Stimulated activated CD4-positive, alpha-beta T cell treated with anti-CD3 and anti-CD28 coated beads, TNF-alpha, amount 100 ng/mL, for 1 hour (primary cell): ENCODE measurements at places on chromosomes 12 and 14.

- no peak for DNase-seq
Measured at GRCh38 chr12:8991371-8992345, 2.3 kb downstream of the KLRG1 start.

GRCh38 chr14:68757618-68758081, 35.2 kb downstream of the ZFP36L1 start:
- DNase-seq = no peak

GRCh38 chr12:50971946-50972345, 19.6 kb downstream of the HIGD1C start:
- DNase-seq = no peak

- DNase-seq = no peak
Measured at GRCh38 chr14:76491172-76491930, 115.4 kb downstream of the ESRRB start.

DNA sequence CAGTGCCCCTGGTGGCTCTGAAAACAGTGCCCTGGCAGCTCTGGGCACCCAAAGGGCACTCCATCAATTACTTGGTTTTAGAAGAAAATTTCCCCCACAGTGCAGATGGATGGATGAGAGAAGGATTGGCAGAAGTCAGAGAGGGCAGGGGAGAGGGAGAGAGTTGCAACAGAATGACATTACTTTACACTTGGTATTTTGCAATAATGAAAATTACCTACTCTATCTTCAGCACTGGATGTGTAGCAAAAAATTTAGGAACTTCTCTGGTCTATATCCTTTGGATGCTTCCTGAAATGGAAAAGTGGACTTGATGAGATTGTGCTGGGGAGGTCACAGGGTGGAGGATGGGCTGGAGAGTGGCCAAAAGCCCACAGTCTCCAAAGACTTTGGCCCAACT, 193.2 kb downstream of the CHST11 start:
- DNase-seq = no peak

DNA sequence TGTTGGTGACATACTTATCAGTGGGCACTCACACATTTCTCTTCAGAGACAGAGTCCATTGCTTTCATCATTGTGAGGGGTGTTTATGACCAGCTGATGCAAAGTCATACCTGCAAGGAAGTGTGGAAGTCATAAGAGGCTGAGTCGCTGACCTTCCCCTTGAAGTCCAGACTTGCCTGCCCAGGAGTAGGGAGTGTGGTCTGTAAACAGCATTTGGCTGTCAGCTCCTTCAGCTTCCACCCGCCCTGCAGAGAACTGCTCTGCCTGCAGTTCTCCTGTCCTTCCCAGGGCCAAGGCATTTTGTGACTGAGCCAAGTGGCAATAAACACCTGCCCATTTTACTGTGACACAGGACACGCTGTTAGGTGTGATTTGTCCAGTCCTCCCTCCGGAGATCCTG, 801.3 kb downstream of the BCL11B start:
- no peak for DNase-seq

GRCh38 chr12:113469949-113470743, 1.5 kb downstream of the LHX5 start:
- DNase-seq = no peak

GRCh38 chr14:70094631-70095030, 94.1 kb downstream of the SLC8A3 start:
- no peak for DNase-seq

GRCh38 chr14:72060460-72060859, 128.2 kb downstream of the RGS6 start:
- DNase-seq = no peak

- DNase-seq = no peak
Measured at GRCh38 chr14:56676042-56676441, 96.4 kb downstream of the TMEM260 start.

DNA sequence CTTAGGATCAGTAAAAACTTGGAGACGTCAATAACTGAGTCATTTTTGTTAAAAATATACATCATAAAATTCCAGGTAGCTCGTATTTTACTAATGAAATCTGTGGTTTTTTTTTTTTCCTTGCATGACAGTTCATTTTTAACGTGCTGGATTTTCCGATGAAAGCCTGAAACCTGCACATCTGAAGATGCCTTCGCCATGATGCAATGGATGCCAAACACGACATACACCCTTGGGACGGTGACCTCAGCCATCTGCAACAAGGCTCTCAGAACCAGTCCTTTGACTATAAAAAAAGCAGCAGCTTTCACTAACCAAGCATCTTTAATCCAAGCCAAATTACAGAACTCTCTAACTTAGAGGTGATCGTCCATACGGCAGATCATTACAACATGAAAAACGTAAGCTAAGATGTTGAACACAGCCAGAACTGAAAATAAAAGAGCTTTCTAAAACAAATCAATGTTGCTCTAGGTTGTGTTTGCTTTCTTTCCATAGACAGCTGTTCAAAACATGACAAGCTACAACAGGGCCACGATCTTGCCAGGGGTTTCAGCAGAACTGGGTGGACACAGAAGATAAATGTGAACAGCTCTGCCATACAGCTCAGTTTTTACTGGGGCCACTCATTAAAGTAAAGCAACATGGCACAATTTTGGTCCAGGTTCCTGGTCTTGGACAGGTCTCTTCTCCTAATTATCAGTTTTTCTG, 7.8 kb downstream of the NIN start:
- no peak for DNase-seq

DNA sequence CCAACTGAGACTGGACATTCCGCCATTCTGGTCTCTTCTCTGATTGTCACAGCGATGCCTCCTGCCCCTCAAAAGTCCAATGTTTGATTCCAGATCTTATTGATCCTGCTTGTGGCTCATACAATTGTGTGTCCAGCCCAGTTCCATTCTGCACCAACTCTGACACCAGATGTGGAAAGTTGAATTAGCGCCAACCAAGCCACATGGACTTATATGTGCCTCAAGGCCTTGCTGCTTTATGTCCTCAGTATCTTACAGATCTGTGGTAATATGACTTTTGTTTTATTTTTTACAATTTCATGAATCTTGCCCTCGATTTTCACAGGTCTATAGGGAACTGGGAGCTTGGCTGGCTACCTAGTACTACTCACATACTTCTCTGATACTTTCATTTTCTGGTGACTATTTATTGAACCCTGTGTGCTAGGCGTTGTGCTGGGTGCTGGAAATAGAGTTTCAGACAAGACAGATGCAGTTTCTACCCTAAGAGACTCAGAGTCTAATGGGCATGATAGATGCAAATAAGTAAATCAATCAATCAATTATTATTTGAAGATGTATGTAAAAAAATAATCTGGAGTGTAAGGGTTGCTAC, 472.0 kb downstream of the TMTC2 start:
- DNase-seq = no peak

- DNase-seq = no peak
Measured at GRCh38 chr12:1457901-1458300, 136.5 kb downstream of the FBXL14 start.

DNA sequence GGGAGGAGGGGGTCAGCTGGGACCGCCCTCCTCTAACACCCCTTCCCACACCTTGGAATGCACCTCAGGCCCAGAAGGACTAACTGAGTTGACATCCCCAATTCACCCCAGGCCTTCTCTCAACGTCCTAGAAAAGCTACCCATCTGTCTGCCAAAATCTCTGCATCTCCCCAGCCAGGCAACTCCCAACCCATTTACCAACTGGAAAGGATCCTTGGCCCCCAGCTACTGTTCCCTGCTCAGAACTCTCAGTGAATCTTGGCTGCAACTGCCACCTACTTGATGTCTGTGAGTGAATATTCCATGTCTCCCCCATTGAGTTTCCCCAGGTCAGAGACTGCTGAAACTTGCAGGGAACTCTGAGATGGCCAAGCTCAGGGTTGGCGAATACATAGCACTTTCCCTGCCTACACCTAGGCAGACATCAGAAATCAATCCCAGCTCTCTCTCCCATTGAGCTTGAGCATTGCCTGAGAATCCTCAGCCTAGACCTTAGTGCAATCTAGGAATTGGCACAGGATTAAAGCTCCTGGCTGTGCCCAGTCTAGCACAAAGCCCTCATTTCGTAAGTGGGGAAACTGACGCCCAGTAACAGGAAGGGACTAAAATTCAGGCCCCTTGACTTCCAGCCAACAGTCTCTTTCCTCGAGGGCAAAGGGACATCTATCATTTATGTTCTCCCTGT, 71.9 kb upstream of the NCOR2 start:
- DNase-seq = no peak

DNA sequence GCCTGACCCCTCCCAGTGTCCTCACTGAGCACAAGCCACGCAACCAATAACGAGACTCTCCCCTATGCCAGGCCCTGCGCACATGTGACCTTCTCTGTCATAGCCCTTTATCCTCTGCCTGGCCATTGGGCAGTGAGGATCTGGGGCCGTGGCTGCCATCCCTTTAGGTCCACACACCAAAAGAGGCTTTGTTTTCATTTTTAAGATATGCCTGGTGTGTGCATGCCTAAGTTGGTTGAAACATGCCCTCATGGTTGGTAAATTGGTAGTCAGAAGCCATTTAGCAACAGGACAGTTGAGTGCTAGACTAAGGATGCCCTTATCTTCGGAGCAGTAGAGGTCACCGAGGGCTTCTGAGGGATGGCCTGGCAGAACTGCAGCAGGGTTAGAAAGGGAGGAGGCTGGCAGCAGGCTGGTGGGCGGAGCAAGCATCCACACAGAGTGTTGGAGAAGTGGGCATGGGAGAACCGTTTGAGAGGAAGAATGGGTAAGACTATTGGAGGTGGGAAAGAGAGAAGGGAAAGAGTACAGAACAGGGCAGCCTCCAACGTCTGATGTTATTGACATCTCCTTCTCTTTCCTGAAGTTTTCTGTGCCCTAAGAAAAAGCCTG, 75.1 kb downstream of the SLC24A4 start:
- no peak for DNase-seq

GRCh38 chr12:56530390-56531055, 8.9 kb downstream of the RBMS2 start:
- no peak for DNase-seq

GRCh38 chr14:100654025-100654813, 67.0 kb upstream of the BEGAIN start:
- no peak for DNase-seq

DNA sequence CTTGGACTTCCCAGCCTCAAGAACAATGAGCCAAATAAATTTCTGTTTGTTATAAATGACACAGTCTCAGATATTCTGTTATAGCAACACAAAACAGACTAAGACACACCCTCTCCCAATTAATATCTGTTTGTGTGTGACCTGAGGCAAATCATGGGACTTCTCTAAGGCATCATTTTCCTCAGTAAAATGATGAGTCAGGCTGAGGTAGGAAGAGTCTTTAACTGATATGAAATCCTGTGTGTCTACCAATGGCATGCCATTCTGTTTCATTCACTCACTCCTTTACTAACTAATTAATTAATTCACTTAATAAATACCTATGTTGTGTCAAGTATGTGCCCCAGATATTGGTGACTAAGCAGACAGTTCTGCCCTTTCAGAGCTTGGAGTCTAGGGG, 258.4 kb upstream of the CRY1 start:
- DNase-seq = no peak

DNA sequence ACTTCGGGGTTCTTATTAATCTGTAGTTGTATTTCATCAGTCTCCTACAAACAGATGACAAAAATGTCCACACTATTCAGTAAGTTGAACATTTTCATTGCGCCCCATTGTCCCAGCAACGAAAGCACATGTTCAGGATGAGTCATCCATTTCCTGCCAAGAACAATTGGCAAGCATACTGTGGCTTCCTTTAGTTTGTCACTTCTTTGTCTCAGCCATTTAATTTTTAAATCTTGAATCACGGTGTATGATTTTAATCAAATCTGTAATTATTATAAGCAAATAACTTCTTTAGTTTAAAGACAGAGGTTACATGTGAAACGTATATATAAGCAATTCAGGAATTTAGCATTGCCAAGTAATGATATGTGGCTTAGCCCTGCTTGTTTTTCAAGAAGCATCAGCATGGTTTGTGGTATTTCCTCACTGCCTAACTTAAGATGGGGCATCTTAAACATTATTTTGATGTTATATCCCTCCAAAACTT, 211.3 kb upstream of the KRR1 start:
- no peak for DNase-seq

- no peak for DNase-seq
Measured at GRCh38 chr14:90627478-90627877, 188.8 kb downstream of the TTC7B start.

GRCh38 chr12:17108877-17109541, 503.0 kb upstream of the LMO3 start:
- no peak for DNase-seq

- DNase-seq = no peak
Measured at GRCh38 chr14:42141328-42141727, 534.7 kb downstream of the LRFN5 start.

- peak; percentile 6 for DNase-seq
Measured at GRCh38 chr12:32134101-32134888, 27.6 kb downstream of the BICD1 start.

DNA sequence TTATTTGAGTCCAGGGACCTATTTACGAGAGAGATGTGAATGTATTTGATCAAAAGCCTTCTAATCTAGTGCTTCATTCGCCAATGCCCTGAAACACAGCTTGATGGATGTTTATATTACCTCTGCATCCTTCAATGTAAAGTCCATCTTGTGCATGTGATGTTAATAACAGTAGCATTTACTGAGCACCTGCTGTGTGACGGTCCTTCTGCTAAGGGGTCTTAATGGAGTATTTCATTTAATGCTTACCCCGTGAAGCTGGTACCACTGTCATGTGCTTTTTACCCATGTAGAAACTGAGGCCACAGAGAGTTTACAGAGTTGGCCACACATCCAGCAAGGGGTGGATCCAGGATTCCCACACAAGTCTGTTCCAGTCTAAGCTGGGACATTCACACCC, 237.3 kb downstream of the ADGRD1 start:
- no peak for DNase-seq

DNA sequence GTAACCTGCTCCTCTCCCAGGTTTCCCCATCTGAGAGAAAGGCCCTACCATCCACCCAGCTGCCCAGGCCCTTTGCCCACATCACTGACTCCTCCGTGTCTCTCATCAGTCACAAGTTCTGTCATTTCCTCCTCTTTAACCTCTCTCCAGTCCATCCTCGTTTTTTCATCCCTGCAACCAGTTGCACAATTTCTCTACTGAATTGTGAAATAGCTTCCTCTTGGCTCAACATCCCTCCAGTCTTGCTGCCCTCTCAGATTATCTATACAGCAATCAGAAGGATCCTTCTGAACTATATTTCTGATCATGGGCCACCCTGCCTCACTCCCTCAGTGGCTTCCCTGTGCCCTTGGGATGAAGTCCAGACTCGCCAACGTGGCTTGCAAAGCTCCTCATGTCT, 6.8 kb downstream of the FAM161B start:
- no peak for DNase-seq

GRCh38 chr12:27382171-27382795, 49.6 kb downstream of the BMAL2 start:
- DNase-seq = no peak

- no peak for DNase-seq
Measured at GRCh38 chr14:81371802-81372201, 28.3 kb downstream of the STON2 start.

DNA sequence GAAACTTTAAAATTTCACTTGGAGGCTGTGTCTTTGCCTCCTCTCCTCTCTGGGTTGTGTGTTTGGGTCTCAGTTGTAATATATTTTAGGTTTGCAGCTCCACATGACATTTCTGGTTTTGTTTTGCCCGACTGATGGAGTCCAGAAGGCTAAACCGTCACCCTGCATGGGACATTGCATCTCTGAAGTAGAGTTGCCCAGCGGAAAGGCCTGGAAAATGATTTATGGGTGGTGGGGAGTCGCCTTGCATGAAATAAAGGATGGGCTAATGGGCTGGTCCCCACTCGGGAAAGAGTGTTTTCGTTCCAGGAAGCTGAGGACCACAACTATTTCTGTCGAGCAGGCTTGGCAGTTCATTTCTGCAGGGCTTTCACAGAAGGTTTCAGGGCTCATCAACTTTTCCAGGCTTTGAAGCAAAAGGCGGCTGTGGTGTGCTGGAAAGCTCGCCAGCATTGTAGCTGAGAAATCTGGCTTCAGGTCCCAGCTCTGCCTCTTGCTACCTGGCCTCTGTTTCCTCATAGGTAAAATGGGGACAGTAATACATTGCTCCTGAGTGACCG, 74.8 kb upstream of the GSC start:
- DNase-seq = no peak
